ENCODE measurements at places on chromosomes 16 and 17.

GRCh38 chr17:48890086-48890485 lies 2.5 kb upstream of the ATP5MC1 start:
- no peak for DNase-seq

DNA sequence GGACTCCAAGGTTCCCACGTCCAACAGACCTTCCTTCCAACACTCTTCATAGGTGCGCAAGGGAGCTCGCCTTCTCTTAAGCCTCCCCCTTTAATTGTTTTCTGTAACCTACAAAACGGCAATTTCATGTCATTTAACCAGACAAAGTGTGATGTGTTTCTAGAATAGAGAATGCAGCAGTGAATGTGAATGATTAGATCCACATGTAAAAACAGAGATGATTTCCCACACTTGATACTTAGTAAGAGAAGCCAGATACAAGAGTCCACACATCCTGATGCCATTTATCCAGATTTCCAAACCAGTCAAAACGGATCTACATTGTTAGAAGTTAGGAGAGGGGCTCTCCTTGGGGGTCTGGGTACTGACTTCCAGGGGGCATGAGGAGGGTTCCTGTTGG lies 89.3 kb downstream of the IRF8 start:
- no peak for DNase-seq

- DNase-seq = no peak
These were observed 4.6 kb upstream of the GAN start for GRCh38 chr16:81310045-81310644.

- no peak for DNase-seq
These were observed 65.1 kb upstream of the METRNL start for GRCh38 chr17:83014297-83014696.

- DNase-seq = no peak
These were observed 16.3 kb downstream of the SLFN12L start for GRCh38 chr17:35521150-35521549.

DNA sequence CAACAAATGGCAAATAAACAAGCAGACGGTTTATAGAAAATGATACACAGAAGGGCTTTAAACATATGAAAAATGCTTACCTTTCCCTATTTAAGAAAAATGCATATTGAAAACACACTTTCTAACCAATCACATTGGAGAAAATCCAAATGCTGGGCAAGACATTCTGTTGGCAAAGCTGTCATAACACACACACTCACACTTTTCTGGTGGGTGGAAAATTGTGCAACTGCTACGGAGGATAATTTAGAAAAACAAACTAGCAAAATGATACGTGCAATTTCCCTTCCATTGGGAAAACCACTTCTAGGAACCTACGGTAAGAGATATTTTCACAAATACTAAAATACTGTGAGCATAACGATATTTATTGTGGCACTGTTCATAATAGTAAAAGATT lies 9.8 kb upstream of the MYH3 start:
- DNase-seq = no peak

DNA sequence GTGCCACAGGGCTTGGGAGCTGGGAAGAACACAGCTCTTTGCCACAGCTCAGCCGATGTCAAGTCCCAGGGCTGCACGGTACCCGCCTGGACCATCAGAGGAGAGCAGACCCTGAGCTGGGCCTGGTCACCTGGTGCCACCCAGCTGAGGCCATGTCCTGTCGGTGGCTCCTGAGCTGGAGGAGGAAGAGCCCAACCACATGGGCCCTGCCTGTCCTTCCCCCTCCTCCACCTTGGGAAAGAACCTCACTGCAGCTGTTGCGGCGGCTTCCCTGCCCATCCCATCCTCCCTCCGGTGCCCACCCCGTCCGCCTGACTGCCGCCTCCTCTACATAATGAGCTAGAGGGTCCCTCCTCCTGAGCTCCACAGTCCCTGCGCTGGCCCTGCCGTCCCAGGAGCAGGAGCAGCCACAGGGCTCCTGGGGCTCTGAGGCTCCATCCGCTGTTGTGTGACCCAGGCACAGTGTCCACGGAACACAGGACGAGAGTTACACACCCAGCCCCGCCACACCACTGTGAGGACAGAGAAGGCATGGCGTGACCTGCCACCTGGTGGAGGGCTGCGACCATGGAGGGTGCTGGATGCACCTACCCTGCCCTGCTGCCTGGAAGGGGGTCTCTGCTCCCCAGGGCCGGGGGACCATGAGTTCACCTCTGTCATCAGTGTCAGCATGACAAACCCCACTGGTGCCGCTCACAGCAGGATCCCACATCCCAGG lies 21.4 kb upstream of the CHMP6 start:
- no peak for DNase-seq

DNA sequence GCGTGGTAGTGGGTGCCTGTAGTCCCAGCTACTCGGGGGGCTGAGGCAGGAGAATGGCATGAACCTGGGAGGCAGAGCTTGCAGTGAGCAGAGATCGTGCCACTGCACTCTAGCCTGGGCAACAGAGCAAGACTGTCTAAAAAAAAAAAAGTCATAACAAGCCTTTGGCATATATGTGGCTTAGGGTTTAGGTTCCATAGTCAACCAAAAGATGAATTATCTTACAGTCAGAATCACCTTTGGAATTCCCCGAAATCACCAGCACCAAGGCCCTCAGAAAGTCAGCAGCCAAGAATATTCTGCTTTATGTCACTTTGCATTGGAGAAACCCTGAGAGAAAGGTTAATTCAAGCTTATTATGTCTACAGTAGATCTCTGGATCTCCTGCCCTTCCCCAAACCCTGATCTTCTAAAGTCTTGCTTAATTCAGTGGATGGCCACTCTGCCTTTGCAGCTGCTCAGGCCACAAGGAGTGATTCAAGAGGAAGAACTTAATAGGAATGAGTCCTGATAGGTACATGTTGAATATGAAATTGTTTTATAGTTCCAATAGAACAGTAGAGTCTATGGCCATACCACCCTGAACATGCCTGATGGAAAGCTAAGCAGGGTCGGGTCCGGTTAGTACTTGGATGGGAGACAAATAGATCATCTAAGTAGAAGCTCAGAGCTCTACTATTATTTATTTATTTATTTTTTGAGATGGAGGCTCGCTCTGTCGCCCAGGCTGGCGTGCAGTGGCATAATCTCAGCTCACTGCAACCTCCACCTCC lies 196.0 kb upstream of the CACNG5 start:
- no peak for DNase-seq

- DNase-seq = no peak
These were observed 5.3 kb downstream of the RPL13 start for GRCh38 chr16:89565506-89566372.

GRCh38 chr17:1494203-1494602 lies 1.7 kb upstream of the MYO1C start:
- no peak for DNase-seq

DNA sequence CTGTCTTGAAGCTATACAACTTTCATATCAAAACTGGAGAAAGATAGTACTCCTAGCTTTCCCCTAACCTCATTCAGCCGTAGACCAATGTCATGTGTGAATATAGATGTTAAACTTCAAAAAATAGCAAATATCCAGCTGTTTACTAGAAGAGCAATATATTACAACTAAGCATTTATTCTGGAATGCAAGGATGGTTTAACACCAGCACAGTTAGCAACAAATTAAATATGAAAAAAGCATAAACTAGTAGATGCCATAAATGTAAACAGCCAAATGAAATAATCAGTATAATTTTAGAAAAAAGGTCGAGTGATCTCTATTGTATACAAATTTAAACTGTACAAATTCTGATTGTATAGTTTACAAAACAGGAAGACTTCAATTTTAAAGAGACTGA lies 59.7 kb downstream of the SDR42E1 start:
- DNase-seq = no peak

DNA sequence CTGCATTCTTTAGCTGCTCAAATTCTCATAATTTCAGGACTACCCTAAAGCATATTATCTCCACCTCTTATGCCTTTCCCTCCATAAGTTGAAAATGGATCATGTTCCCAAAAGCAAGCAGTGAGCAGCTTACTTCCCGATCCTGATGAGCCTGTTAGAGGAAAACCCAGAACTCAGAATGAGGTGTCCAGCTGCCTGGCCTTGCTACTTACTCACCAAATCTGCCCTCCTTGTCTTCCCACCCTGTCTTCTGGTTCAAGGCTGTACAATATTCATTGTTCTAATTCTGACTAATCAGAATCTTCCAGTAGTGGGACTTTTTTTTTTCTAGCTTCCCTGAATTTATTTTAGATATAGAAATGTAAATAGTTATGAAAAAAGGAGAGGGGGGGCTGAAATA lies 10.8 kb downstream of the LYRM1 start:
- no peak for DNase-seq

DNA sequence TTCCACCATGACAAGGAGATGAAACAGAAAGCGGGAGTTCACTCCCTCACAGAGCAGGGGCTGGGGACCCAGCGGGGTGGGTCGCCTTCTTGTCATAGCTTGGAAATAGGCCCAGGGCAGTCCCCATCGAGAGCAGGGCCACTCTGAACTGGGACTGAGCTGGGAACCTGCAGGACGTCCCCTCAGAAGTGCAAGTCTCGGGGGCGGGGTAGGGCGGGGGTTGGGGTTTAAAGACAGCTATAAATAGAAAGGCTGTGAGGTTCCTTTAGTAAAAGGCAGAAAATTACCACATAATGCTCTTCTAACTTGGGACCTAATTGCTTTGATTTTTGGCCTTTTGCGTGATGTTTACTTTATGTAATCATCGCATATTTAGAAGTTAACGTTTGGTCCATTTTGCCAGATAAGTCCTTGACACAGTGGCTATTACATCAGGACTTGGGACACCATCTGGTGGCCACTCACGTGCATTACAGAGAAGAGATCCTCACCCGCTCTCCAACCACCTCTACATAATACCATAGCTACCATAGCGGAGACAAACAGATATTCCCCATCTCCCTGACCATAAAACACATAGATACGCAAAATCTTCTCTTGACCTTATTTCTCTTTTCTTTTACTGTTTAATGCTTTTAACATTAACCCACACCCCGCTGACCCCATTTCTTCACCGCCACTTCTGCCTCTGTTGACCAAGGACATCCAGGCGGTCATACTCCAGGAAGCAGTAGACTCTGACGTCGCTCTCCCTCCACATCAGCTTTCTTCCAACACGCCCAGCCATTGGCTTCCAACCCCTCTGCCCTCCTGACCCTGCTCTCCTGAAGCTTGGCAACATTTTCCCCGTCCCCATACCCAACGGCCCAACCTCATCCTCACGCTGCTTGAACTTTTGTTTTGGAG lies 27.5 kb upstream of the PIK3R6 start:
- no peak for DNase-seq

DNA sequence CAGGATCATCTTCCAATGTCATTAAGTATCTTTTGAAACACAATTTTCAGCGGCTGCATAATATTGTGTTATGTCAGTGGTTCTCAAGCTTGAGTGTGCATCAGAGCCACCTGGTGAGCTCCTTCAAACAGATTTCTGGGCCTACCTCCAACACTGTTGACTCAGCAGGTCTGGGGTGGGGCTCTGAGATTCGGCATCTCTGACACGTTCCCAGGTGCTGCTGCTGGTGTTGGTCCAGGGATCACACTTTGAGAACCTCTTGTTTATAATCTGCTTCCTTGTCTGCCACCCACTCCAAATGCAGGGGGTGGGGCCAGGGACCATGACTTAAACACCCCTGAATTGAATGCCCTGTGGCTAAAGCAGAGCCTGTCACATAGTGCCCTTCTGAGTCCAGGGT lies 73.8 kb upstream of the HNF1B start:
- peak; percentile 65 for DNase-seq

- DNase-seq = no peak
These were observed 7.3 kb downstream of the VAT1 start for GRCh38 chr17:43014649-43015542.

GRCh38 chr16:12601290-12601900 lies 202.3 kb downstream of the CPPED1 start:
- DNase-seq = no peak

DNA sequence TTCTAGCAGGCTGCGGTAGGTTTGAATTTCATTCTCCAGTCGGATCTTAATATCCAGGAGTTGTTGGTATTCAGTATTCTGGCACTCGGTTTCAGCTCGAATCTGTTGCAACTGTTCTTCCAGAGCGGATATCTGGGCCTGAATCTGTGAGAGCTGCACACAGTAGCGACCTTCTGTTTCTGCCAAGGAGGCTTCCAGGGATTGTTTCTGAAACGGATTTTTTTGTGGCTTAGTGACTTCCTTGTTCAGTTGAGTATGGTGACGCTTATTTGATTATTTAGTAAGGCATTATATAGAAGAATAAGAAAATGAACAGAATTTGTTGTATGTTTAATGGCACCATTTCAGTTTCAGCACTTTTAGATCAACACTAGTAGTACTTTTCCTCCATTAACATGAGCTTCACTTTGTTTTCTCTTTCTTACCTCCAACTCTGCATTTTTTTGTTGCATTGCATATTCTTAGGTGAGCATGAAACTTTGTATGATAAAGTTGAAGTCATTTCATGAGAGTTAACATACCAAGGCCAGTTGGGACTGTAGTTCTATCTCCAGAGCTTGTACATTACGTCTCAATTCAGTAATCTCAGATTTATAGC lies 2.8 kb downstream of the KRT10 start:
- DNase-seq = no peak

DNA sequence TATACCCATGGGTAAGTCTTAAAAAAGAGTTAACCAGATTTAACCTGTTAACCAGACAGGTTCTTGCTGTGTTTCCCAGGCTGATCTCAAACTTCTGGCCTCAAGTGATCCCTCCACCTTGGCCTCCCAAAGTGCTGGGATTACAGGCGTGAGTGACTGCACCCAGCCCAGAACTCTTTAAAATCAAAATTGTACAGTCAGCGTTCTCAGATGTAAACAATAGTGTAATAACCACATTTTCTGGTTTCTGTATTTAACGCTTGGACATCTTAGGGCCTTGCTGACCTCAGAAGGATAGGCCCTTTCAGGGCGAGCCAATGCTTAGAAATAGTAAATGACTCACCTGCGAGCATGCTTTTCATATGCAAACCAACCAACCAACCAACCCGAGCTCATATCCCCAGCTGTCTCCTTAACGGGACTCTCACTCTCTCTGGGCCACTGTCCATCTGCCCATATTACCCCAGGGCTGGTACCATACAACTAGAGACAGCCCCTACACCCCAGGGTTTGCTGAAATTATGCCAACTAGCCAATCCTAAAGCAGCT lies 415.0 kb upstream of the XYLT1 start:
- DNase-seq = no peak

- no peak for DNase-seq
These were observed 419.0 kb upstream of the CDH11 start for GRCh38 chr16:65540901-65541300.

- DNase-seq = no peak
These were observed 21.2 kb downstream of the ATP6V0D1 start for GRCh38 chr16:67459861-67460150.

GRCh38 chr16:77409311-77409710 lies 25.5 kb downstream of the ADAMTS18 start:
- no peak for DNase-seq

- DNase-seq = no peak
These were observed 30.7 kb upstream of the SOX9 start for GRCh38 chr17:72090108-72090507.

DNA sequence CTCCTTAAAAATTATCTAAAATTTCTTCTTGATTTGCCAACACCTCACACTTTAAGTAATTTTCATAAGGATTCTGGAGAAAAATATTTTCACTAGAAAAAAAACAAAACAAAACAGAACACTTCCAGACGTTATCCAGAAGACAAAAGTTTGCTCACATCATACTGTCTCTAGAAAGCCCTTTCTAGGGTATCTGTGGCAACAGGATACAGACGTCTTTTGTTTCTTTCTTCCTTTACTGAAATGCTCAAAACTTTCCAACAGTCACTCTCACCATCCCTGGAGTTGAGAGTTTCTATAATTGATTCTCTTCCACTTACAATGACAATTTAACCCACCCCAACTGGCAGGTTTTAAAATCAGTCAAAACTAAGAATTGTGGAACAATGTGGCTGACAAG lies 2.6 kb downstream of the ZC3H7A start:
- DNase-seq = no peak

- DNase-seq = peak; percentile 28
These were observed 32.9 kb downstream of the BAHCC1 start for GRCh38 chr17:81428121-81428515.

Data from NCI-H2029 treated with DMSO at 0.1 percent for 48 hours (cell line).